ENCODE measurements at places on chromosomes 12 and 14.

DNA sequence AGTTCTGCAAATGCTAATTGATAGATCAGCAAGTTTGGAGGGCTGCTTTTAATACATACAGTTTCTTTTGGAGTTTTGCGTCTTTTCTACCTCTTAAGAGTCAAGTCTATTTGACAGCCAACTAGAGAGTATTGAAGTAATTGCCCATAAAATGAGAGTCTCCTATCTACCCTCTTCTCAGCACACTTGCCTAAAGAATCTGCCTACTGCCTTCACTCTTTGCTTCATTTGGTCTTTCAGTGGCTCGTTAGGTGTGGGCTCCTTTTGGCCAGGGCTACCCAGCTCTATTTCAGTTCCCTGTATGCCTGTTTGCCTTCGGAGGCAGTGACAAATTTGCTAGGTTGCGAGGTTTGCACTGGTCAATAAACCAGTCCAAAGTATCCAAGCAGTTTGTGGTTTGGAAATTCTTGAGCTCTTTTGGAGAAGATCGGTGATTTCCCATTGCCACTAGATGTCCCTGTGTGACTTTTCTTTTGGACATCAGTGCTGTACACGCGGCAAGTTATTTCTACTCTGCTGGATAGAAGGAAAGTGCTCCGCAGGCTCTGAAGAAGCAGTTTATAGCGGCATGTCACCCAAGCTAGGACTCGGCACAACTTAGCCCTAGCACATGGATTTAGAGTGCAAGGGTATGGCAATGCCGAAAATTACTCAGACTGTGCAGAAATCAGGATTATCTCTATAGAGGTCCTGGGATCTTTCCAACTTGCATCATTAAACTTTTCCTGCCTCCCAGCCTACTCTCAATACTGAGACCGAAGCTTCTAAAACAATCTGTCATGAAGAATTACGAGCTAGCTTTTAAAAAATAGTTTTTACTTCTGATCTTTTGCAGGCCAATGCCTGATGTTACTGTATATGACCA, 38.6 kb downstream of the MGST1 start:
- peak; percentile 63 for DNase-seq

- DNase-seq, result no peak
Observed at GRCh38 chr12:67714648-67715047, 66.1 kb downstream of the DYRK2 start.

GRCh38 chr12:5870183-5870582, 74.9 kb downstream of the ANO2 start:
- DNase-seq, result no peak

- no peak for DNase-seq
Observed at GRCh38 chr12:91922139-91922538, 223.5 kb downstream of the BTG1 start.

DNA sequence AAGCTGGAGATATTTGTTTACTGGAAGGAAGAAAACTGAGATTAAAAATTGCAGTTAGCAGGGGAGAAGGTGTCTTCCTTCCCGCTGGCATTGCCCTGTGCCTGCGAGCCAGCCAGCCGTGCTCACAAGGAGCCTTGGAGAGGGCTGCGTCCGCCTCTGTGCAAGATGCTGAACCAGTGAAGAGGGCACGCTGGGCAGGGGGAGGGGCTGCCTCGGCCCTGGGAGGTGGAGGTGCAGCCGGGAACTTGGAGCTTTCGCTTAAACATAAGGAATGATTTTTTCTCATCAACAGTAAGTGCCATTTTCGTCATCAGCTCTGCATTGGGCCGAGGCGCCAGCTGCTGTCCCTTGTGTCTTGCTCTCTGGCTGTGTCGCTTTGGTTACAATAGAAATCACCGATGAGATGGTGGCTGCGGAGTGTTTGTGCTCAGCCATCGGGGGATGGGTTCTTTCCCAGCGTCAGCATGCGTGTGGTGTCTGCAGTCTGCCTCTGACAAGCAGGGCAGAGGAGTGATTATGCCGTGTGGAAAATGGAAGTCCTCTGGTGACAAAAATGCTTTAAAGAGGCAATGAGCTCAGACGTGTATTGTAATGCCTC, 97.3 kb downstream of the ESR2 start:
- DNase-seq, result peak; percentile 77

DNA sequence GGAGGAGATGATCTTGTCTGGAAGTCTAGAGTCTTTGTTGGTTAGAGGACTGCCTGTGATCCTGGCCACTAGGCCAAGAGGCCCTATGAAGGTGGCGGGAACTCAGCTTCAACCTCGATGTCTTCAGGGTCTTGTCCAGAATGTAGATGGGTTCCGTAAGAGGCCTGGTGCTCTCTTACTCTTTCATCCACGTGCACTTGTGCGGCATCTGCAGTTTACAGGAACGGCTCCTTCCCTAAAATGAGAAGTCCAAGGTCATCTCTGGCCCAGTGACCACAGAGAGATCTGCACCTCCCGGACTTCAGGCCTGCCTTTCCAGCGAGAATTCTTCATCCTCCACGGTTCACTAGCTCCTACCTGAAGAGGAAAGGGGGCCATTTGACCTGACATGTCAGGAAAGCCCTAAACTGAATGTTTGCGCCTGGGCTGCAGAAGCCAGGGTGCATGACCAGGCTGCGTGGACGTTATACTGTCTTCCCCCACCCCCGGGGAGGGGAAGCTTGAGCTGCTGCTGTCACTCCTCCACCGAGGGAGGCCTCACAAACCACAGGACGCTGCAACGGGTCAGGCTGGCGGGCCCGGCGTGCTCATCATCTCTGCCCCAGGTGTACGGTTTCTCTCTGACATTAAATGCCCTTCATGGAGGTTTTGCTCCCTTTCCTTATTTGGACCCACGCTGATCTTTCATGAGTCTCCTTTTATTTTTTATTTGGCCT, 17.7 kb downstream of the WNT5B start:
- no peak for DNase-seq

- DNase-seq, result no peak
Observed at GRCh38 chr14:97707603-97708002, 910.4 kb downstream of the VRK1 start.

DNA sequence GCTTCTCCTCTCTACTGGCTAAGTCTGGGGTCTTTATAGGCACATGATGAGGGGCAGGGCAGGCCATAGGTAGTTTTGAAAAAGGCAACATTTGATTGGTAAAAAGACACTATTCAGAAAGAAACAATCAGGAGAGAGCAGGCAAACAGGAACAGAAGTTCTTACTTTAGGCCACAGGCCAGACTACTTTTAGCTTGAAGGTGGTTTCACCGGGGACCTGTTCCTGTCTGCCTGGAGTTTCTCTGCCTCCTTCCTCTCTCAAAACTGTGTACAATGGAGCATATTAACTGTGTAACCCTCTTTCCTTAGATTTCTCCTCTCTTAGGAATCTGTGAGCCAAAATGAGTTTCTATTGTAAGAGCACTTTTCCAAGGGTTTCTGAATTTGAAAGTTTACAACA, 167.9 kb upstream of the AVPR1A start:
- DNase-seq, result no peak

DNA sequence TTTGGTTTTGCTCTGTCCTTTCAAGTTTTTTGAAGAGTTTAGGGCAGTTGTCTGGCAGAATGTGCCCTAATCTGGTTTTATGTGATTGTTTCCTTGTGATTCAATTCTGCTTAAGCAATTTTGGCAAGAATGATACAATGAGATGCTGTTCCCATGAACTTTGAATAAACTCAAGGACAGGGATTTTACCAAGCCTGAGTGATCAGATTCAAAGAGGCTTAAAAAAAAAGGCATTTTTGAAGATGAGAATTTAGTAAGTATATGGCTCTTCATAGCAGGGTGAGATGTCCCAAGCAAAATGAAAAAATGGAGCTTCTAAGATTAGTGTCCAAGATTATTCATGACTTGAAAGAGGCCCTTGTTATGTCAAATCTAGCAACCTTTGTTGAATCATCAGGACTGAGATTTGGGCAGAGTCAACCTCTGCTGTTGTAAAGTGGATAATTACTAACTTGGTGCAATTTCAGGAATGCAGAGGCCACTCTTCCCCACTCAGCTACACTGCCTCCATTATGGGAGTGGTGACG, 180.6 kb upstream of the NUDT4 start:
- no peak for DNase-seq

DNA sequence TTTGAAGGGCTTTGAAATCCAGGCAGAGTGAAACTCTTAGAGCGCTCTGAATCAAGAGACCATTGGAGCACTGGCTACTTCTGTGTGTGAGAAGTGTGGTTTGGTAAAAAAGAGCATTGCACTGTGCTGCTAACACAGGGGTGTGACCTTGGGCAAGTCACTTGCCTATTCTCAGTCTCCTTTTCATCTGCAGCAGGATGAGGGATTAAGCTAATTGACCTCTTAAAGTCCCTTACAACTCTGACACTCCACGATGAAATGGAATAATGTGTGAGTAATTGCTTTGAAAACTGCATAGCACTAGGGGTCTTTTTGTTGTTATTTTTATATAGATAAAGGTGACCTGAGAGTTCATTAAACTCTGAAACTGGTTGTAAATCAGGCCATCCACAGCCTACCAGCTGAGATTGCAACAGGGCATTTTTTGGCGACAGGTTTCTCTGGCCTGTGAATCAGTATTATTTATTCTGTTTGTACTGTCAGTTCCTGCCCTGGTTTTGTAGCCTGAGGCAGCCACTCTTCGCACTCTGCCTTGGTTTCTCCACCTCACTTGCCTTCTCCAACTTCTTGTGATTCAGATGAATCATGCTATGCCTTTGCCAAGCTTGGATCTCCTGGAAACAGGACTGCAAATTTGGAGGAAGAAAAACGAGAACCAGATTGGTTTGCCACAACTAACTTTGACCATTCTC, 159.9 kb upstream of the PARP11 start:
- DNase-seq, result no peak

- DNase-seq, result no peak
Observed at GRCh38 chr12:125890971-125891370, 825.7 kb downstream of the AACS start.

GRCh38 chr12:82146740-82147139, 211.4 kb downstream of the CCDC59 start:
- no peak for DNase-seq

- DNase-seq, result no peak
Observed at GRCh38 chr12:124490584-124491305, 76.7 kb downstream of the NCOR2 start.

- no peak for DNase-seq
Observed at GRCh38 chr12:120614848-120615247, 25.6 kb upstream of the CABP1 start.

GRCh38 chr14:99552021-99552553, 51.9 kb downstream of the CCDC85C start:
- DNase-seq, result no peak

- DNase-seq, result no peak
Observed at GRCh38 chr14:78367355-78367754, 197.2 kb downstream of the NRXN3 start.

DNA sequence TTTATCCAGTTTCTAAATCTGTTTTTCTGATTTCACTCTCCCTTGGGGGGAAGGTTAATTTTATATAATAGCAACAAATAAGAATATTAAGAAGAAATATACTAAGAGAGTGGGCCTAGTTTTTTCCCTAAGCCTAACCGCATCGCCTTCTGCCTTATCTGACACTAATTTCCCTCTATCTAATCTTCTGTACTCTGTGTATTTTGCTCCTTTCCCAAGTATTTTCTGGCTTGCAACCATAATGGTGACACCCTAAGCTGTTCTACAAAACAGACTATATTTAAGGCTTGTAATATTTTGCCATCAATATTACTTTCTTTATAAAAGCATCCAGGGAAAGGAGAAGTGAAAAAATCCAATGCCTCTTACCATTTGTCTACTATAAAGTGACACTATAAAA, 1168.8 kb downstream of the GALC start:
- no peak for DNase-seq

- no peak for DNase-seq
Observed at GRCh38 chr12:122837306-122838265, 2.3 kb downstream of the HIP1R start.

- peak; percentile 35 for DNase-seq
Observed at GRCh38 chr12:113683574-113683973, 211.9 kb upstream of the LHX5 start.

DNA sequence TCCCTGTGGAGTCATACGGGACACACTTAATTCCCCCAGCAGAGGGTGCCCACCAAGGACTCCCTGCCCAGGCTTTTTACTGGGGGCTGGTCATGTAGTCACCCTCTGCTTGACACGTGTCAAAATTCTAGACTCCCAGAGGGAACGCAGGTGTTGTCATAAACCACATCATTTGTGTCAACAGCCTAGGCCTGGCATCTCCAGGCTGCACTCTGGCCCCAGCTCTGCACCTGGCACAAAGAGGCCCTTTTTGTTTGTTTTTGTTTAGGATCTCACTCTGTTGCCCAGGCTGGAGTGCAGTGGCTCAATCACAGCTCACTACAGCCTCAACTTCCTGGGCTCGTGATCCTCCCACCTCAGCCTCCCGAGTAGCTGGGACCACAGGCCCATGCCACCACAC, 21.1 kb downstream of the BRI3BP start:
- DNase-seq, result no peak

DNA sequence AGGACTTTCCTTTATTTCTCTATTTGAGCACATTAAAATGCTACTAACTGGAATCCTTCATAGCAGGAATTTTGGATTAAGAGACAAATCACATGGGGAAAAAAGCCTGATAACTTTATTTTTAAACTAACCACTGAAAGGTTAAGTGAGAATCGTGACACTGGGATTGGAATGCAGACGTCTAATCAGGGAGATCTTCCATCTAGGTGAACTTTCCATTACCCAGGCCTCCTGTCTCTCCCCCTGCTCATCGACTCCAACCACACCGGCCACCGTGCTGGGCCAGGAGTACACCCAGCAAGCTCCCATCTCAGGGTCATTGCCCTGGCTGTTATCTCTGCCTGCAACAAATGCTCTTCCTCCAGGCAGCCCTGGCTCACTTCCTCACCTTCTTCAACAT, 19.0 kb downstream of the PTGER2 start:
- DNase-seq, result no peak

GRCh38 chr12:69642531-69642930, 31.8 kb upstream of the LRRC10 start:
- no peak for DNase-seq

DNA sequence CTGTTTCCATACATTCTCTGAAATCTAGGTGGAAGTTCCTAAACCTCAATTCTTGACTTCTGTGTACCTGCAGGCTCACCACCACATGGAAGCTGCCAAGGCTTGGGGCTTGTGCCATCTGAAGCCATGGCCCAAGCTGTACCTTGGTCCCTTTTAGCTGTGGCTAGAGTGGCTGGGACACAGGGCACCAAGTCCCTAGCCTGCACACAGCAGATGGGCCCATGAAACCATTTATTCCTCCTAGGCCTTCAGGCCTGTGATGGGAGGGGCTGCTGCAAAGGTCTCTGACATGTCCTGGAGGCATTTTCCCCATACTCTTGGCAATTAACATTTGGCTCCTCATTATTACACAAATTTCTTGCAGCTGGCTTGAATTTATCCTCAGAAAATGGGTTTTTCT, 40.0 kb upstream of the COCH start:
- no peak for DNase-seq

DNA sequence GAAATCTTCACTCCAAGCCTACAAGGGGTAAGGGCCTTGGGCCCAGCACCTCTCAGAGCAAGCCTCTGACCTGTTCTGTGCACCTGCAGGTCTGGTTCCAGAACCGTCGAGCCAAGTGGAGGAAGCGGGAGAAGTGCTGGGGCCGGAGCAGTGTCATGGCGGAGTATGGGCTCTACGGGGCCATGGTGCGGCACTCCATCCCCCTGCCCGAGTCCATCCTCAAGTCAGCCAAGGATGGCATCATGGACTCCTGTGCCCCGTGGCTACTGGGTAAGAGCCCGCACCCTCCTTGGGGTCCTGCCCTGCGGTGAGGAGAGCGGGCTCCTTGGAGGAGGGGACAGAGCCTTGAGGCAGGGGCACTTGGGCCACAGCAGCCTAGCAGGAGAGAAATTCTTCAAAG, 20.3 kb downstream of the VSX2 start:
- no peak for DNase-seq

GRCh38 chr12:128734371-128734770, 89.4 kb downstream of the SLC15A4 start:
- DNase-seq, result no peak

Measured in NCI-H1092 (cell line).